Activated CD8-positive, alpha-beta memory T cell treated with anti-CD3 and anti-CD28 coated beads for 1 hour (primary cell): ENCODE measurements at places on chromosomes 7 and 10.

DNA sequence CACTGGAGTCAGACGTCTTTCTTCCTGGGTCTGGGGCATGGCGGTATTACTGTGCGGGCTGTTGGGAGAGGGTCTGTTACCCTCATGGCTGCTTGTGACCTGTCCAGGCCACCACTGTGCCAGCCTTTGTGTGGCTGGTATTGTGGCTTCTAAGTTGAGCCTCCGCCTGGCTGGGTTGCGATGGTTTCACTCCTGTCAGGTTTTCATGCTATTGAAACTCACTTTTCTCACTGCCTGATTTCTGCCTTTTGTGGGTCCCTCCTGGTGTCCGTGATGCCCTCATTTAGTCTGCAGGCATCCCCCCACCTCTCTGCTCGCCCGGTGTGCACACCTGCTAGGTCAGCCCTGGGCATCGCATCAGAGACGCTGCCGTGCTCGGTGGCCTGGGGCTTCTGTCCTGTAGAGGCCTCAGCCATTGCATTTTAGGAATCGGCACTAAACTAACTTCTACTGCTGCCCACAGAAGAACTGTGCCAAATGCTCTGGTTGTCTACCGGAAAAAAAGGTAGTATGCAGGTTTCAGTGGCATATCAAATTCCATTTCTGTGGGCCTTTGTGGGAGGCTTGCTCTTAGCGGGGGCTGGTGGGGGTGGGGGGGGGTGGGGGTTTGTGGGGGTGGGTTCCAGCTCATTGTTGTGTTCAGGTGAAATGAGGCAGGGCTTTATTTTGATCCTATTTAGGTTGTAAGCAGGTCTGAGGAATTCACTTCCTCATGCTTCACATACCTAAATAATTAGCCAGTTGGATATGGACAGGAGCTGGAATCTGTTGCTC is 64.3 kb downstream of the MGMT start:
- no peak for DNase-seq

DNA sequence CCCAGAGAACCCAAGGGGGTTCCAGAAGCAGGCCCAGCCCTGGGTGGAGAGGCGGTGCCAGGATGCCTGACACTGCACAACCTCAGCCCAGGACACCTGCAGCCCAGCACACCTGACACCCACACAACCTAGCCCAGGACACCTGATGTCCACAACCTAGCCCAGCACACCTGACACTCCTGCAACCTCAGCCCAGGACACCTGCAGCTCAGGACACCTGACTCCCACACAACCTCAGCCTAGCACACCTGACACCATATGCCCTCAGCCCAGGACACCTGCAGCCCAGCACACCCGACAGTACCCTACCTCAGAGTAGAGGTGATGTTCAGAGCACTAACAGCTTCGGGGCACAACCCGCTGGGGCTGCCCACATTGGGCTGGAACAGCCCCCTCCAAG is 87.3 kb downstream of the PAXIP1 start:
- DNase-seq = no peak

- DNase-seq = no peak
These were observed 15.5 kb upstream of the MICALL2 start for GRCh38 chr7:1474736-1475135.

DNA sequence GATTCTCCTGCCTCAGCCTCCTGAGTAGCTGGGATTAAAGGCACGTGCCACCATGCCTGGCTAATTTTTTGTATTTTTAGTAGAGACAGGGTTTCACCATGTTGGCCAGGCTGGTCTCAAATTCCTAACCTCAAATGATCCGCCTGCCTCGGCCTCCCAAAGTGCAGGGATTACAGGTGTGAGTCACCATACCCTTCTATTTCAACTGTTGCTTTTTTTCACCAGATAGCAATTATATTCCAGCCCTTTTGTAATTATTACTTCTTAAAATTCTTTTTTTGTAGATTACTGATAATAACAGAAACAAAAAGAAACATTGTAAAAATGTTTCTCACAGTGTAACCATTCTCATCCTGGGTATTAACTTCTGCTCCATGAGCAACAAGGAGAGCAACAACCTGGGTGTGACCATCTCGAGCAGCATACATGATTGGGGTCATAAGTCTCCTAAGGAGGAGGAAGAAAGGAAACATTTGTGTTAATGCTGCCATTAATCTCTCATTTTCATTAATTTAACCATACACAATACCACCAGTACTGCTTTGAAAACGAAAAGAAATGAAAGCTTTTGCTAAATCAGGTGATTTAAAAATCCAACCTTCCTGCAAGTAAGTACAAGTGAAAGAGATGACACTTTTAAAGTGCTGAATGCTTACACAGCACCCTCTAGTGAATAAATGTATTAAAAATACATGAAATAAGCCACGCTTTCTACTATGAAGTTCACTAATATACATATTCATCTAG is 41.8 kb downstream of the ASZ1 start:
- DNase-seq = no peak

- DNase-seq = no peak
These were observed 11.0 kb downstream of the TMEM140 start for GRCh38 chr7:135158874-135159273.

- no peak for DNase-seq
These were observed 720 bp upstream of the RFC2 start for GRCh38 chr7:74254858-74255379.

DNA sequence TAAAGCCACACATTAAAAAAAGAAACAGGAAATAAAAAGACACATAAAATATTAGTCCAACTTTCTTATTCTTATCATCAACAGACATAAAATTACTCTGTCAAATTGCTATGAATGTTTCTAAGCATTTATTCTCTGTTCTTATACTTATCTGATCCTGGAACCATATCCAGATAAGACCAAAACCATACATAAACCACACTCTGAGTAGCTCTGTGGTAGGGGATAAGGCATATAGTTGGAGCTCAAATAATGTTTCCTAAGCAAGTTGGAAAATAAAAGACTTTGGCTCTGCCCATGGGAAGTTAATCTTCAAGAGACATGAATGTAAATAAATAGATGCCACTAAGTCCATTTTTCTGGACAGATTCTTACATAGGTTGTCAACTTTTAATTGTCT is 103.1 kb upstream of the PLXDC2 start:
- no peak for DNase-seq

DNA sequence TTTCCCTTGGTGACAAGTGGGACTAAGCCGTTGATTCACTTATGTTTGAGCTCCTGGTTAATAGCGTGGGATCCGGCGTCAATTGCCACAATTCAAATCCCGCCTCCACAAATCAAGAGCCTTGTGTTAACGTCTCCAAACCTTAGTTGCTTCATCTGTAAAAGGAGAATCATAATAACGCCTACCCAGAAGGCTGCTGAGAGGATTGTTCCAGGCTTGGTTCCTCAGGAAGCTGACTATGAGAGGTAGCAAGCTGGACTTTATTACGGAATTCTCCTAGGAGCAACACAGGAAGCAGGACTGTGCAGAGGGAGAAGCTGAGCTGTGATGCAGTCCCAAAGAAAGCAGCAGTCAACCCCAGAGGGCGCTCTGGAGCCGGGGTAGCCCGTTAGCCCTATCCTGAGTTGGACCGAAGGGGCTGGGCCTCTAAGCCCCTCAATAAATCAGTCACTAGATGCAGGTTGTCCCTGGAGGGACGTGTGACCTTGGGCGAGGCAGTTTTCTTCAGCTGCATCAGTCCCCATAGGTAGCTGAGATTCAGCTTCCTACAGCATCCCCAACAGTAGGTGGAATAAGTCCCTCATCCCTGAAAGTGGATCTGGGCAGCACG is 6.9 kb upstream of the BAG3 start:
- DNase-seq = no peak

DNA sequence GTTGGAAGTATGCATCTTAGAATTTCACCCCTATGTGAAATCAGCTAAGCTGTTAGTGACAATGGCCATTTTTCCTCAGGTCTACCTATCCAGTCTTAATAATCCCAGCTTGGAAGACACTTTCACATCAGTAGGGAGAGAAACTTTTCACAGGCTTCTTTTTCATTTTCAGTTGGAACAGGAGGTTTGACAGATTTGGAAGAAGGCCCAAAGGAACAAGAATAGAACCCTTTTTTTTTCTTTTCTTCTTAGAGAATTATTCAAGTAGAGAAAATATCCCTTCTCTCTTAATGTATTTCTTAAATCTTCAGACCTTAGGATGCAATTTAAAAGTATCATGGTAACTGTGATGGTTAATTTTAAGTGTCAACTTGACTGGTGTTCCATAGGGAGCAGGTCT is 410.5 kb upstream of the C7orf33 start:
- no peak for DNase-seq

DNA sequence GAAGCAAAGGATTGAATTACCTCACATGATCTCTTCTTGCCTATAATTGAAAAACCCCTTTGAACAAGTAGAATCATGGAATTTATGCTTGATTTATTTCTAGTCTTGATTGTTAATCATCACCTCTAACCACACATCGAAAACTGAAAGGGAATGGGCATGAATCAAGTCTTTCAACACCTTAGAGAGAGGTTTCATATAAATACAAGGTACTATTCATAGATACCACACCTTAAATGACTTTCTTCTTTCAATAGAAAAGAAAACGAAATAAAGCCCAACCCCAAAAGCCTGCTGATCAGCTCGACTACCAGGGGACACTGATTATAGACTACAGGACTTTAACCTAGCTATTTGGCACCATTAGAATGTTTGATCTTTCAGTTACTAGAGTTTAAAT is 128.6 kb upstream of the PTPRZ1 start:
- DNase-seq = no peak
